ENCODE measurements at places on chromosomes 7 and 10.

DNA sequence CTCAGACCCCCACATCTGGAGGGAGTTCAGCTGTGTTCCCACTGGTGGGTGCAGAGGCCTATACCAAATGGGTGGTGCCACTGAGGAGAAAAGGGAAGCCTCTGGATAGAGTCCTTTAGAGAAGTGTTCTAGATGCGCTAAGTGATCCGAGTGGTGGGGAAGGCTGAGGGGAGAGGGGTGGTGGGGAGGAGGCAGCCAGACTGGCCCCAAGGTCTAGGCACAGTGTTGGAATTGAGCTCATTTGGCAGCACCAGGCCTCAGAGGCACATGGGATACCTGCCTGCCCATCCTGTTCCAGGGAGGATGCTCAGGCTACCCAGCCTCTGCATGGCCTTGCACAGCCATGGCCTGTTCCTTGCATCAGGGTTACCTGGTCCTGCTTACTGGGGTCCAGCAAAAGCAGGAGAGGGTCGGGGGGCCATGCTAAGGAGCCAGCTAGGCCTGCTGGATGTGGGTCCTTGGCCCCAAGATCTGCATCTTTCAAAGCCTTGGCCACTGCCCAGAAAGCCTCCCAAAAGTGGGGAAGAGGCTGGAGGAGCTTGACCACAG, 99.6 kb downstream of the NEURL1 start:
- no peak for DNase-seq

DNA sequence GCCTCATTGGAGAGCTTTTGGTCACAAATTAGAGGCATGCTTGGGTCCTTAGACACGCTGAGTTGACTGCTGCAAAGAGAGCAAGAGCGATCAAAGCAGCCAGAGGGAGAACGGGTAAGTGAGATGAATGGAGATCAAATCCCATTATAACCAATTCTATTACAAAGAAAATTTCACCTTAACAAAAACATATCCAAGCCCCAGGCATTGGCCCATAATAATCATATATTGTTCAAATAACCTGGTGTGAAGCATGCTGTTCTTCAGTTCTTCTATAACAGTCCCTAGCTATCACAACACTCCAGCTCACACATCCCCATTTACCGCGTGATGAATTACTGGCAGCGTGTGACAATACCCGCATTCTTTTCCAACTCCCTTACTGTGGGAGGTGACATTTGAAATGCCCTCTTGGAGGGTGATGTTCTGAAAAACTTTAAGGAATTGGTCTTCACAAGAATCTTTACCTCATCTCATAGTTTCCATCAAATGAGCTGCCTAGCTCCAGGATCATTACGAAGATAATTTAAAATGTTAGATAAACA, 156.1 kb upstream of the PLXNA4 start:
- no peak for DNase-seq

DNA sequence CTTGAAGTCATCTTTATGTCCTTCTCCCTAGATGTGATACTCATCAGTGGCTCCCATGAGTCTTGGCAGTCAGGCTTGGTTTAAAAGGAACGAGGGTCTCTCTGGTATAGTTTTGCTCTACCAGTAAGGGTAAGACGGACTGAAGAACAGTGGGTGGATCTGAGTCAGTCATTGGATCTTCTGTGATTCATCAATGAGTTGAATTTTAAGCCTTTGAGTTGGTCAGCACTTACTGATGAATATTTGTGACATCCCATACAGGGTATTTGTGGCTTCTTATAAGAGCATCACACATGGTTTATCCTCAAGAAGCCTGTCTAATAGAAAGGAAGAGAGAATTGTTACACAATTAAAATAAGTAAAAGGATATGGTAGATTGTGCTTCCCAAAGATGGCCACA, 87.3 kb upstream of the NAMPT start:
- DNase-seq: no peak

DNA sequence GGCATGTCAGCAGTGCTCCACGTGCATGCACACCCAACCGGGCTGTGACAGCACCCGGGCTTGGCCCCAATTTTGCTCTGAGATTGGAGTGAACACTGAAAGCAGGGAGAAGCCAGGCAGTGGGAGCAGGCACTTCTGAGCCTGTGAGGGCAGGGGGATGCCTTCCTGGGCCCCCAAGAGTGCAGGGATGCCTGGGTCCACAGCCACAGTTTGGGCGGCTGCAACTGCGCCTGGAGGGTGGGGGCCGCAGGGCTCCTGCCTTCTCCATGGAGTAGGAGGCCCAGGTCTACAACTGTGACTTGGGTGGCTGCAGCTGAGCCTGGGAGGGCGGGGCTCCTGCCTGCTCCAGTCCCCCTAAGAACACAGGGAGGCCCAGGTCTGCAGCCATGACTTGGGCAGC, 37.6 kb upstream of the BNIP3 start:
- no peak for DNase-seq

DNA sequence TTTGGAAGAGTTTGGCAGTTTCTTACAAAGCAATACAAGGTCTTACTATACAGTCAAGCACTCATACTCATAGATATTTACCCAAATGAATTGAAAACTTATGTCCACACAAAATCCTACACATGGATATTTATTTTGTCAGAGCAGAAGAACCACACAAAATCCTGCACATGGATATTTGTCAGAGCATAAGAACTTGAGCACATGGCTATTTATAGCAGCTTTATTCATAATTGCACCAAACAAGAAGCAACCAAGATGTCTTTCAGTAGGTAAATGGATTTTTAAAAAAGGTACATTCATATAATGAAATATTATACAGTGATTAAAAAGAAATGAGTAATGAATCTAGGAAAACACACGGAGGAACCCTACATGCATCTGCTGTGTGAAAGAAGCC, 115.4 kb downstream of the BTAF1 start:
- DNase-seq: no peak

DNA sequence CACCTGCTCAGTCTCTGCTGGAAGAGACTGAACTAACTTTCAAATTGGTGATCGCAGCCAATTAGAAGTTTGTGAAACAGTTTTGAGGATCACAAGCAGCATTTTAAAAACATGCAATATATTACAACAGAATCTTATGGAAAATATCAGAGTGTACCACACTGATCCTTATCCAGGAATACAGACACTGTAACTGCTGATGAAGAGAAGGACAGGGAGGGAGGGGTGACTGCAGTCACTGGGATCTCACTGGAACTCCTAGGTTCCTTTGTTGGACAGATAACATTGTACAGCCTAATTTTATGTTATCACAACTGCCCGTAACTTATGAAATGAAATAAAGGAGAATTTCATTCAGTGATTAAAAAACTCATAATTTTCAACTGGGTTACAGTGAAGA, 6.8 kb upstream of the UBN2 start:
- DNase-seq: no peak

DNA sequence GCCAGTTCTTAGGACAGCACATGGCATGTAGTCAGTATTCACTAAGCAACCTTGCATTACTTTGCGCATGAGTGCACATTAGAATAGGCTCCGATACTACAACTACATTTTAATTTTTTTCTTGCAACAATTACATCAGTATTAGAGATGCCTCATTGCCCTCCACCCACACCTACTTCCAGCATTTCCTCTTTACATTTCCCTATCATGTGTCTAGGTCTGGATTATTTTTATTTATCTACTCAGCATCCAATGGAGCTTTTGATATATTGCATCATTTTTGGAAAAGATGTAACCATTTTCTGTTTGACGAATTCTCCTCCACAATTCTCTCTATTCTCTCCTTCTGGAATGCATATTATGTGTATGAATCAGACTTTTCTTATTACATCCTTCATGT, 258.2 kb upstream of the GLI3 start:
- no peak for DNase-seq

GRCh38 chr7:151971829-151972228, 15.6 kb downstream of the GALNTL5 start:
- DNase-seq: no peak

- DNase-seq: no peak
Observed at GRCh38 chr7:28102797-28103196, 77.8 kb downstream of the JAZF1 start.

DNA sequence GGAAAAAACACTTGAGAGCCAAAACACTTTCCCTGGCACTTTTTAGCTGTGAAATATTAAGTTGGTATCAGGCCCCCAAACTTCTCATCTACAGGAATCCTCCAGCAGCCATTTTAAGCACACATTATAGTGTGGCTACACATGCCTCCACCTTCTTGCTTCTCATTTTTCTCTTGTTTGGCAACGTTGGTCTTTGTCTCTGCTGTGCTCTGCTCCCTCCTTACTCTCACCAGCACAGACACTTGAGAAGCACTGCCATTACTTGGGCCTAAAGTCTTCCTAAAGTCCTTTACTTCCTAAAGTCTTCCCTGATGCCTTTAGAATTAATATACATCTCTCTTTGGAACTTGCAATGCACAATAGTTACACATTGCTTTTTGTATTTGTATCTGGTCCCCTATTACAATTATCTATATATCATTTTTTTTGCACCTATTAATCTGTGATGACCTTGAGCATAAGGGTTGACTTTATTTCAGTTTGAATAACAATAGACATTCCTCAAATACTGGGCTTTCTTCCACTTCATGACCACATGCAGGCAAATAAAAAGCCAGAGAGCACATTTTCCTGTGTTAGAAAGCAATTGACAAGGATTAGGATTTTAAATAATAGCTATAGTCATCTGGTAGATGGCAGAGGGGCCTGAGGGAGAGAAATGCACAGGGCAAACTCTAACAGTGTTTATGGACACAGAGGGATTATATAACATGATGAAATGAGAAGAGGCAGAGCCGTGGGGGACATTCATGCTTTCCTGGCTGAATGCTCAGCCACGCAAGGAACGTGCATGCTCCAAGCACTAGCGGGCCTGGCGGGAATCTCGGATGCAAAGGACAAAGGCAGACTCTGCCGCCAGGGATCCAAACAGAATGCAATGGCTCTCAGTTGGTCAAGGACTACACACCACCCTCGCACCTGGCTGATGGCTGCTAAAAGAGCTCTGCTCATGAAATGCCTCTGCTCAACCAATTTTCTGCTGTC, 99.3 kb downstream of the CDC14C start:
- DNase-seq: no peak

- DNase-seq: no peak
Observed at GRCh38 chr7:155256081-155256760, 41.5 kb upstream of the INSIG1 start.

DNA sequence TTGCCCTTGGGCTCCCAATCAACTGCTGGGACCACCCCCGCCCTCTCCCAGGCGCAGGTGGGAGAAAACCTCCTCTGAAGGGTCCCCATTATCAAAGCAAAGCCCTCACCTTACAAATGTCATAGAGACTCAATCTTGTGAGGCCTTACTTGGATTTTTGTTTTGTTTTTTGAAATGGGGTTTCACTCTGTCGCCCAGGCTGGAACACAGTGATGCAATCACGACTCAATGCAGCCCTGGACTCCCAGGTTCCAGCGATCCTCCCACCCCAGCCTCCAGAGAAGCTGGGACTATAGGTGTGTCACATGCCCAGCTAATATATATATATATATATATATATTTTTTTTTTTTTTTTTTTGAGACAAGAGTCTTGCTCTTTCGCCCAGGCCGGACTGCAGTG, 57.5 kb upstream of the WIPI2 start:
- DNase-seq: no peak

DNA sequence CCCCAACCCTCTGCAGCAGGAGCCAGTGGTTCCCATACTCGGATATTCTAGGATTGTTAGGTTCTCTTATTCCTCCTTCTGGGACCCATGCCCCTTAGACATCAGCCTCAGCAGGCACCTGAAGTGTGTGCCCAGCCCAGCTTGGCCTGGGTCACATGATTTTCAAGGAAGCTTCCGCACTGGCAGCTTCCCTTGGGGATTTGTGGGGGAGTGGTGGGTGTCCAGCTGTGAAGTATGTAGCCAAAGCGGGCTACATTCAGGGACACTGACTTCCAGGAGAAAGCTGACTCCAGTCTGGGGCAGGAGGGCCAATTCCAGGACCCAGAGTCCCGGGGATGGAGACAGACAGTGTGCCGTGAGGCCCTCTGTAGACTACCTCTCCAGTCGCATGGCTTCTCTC, 1.3 kb downstream of the LDB1 start:
- no peak for DNase-seq

DNA sequence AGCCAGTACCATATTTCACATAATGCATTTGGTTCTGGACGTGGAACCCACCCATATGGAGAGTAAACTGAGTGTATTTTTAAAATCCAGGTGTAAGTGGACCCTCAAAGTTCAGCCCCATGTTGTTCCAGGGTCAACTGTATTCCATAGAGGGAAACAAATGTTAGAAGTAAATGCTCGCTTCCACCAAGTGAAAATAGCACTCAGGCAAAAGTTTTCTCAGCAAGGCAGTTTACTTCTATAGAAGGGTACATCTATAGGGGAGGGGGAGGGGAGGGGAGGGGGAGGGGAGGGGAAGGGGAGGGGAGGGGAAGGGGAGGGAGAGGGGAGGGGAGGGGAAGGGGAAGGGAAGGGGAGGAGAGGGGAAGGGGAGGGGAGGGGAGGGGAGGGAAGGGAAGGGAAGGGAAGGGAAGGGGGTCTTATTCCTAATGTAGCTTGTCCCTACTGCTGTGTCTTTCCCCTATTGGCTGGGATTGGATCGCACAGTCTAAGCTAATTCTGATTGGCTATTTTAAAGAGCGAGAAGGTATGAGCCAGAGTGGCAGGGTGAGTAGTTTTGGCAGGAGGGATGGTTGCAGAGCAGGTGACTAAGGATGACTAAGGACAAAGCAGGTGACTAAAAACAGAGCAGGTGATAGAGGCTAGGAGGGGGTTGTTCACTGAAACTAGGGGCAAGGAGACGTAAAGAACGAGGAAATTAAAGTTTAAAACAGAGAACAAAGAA, 29.1 kb downstream of the GARIN1A start:
- no peak for DNase-seq

DNA sequence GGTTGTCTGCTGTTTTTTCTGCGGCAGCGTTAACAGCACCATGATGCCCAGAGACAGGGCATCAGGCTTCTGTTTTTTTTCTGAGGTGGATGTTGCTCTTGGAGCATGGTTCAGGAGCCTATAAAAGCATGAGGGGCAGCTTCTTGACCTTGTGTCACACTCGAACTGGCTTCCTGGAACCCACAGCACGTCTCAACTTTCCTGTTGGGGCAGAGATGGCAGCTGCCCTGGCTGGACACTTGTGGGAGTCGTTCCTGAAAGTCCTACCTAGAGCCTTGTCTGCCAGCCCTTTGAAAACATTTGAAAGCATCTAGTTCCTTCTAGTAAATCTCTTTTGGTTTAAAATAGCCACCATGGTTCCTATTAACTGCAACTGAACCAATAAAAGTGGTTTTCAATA, 28.9 kb upstream of the PRKAG2 start:
- DNase-seq: no peak

Measured in CD4-positive, alpha-beta T cell treated with Interleukin-17A for 1 hour (primary cell).